ENCODE measurements at places on chromosomes 1 and 21.

DNA sequence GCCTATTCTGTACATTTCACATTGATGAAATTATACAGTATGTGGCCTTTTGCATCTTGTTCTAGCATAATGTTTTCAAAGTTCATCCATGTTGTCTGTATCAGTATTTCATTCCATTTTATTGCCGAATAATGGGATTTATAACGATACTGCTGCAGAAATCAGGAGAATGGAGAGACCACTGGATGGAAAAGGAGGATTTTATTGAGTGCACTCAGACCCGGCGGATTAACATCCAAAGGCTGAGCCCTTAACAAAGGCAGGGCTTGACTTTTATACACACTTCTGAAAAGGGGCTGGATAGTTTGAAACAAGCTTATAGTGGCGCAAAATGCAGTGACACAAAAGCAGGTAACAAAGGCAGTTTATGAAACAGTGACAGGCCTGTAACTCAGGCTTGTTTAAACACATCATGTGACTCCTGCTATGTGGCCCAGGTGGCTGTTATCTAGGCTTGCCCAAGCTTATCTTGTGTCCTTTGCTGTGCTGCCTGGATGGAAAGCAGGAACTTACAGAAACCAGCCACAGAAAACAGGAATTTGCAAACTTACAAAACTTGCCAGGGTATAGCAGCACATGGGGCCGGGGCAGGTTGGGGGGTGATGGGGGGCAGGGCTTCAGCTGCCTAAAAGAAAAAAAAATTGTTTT, 32.8 kb upstream of the KCNJ15 start:
- DNase-seq = no peak

DNA sequence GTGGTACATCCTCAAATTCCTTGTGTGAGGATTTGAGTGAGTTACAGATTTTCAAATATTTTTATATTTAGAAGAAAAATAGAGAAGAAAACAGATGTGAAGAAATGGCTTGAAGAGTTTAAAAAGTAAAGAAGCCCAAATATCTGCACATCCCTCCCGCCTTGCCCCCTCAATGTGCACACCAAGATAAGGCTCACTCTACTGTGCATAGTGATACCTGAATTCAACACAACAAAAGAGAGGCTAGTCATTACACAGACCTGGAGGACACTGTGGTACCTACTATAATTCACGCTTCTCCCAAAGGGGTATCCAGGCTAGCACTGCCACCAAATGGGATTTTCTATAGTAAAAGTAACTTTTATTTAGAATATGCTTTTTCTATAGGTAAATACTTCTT, 44.0 kb upstream of the SYT2 start:
- DNase-seq = no peak

GRCh38 chr1:217230412-217230811, 400.5 kb downstream of the GPATCH2 start:
- DNase-seq = no peak

GRCh38 chr21:37606549-37606948, 240.0 kb downstream of the DYRK1A start:
- no peak for DNase-seq

- no peak for DNase-seq
These were observed 102.2 kb downstream of the CASZ1 start for GRCh38 chr1:10694274-10694632.

GRCh38 chr1:46459315-46459714, 30.3 kb upstream of the DMBX1 start:
- no peak for DNase-seq

DNA sequence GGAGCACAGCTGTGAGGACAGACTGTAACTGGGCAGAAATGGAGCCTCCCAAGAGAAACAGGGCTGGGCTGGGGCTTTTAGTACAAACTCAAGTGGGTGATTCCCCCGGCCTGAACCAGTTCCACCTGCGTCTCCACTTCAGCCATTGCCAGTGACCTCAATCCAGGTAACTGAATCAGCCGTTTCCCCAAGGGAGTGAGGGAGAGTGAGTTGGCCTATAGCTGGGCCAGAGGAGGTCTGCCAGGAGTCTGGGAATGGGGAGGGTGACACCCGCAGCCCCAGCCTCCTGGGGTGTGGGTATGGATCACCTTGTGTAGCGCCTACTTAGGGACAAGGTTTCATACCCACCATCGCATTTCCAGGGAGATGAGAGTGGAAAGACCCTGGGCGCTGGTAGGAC, 8.5 kb downstream of the SLC26A9 start:
- no peak for DNase-seq

DNA sequence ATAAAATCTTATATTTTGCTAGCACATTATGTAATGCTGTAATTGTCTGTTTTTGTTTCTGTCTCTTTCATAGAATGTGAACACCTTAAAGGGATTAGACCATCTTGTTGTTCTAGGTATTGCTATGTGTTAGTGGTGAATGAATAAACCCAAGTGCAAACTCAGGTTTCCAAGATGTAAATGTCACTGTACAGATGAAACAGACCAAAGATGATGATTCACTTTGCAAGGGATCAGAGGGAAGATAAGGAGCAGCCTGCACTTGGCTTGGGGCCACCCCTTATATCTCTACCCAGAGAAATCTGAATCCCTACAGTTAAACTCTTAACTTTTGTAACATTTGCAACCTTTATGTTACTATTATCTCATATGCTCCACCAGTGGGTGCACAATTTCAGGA, 25.4 kb downstream of the UROD start:
- no peak for DNase-seq

GRCh38 chr1:197862671-197863070, 39.8 kb upstream of the C1orf53 start:
- DNase-seq = no peak

GRCh38 chr1:14881775-14882672, 271.5 kb upstream of the TMEM51 start:
- no peak for DNase-seq

GRCh38 chr21:35257413-35257812, 208.3 kb upstream of the RUNX1 start:
- no peak for DNase-seq

- DNase-seq = no peak
These were observed 25.2 kb upstream of the EPS8L3 start for GRCh38 chr1:109788695-109789521.

GRCh38 chr1:197660389-197660788, 114.9 kb downstream of the DENND1B start:
- no peak for DNase-seq

GRCh38 chr1:181559142-181559541, 75.8 kb downstream of the CACNA1E start:
- no peak for DNase-seq

DNA sequence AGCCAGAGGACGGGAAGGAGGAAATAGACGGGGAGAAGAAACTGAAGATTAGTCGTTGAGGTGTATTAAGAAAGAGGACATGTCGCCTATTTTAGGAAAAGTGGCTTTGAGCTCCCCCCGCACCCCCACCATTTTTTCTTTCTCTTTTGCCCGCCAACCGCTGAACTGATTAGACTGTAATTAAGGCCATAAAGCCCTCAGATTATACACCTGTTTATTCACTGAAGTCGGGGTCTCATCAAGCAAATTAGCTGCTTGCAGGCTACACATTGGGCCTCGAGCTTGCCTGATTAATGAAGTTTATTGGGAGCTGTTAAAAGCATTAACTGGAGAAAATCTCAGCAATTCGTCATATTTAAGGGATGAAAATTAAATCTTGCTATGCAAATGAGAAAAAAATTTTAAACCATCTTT, 119.4 kb upstream of the RRP15 start:
- DNase-seq = peak; percentile 11

DNA sequence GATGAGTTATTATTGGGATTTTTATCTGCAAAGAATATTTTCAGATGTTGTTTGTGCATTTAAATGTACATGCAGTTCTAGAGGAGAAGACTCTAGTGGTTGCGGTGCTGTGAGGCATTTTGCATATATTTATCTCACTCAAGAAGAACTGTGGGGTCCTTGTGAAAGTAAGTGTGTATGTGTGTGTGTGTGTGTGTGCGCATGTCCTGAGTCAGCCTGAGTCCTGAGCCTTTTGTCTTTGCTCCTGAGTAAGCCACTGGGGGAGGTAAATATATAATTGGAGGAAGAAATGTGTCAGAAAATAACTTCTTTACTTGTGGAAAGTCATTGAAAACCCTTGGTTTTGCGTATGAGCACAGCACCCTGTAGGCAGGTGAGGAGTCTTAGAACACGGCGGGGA, 55.6 kb upstream of the CD34 start:
- DNase-seq = no peak
